ENCODE measurements at places on chromosomes 6 and 20.
A peak's percentile ranks its signal among the peaks of the same experiment; 100 is the strongest.

DNA sequence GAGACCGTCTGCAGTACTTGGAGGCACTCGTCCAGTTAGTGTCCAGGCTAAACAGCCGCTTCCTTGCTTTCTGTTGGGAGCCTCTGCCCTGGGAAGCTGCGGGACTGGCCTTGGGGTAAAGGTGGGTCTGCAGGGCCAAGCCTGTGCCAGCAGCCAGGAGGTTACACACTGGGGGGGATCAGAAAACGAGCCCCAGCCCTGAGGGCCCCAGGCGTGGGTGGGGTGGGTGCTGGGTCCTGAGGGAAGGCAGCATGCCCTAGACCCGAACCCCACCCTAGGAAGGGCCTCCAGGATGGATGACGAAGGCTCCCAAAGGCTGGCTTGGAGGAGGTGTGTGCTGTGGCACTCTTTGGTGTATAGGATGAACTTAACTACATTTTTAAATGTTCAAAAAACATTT lies 335.2 kb downstream of the ZFAND3 start:
- H3K36me3 ChIP-seq, result peaks cover 13% of the 10 kb centered on the region
- no peaks in the 10 kb centered on the region for H3K4me1 ChIP-seq
- DNase-seq, result no peak
- no peak overlapping the region for H3K4me3 ChIP-seq
- peak overlapping the region; percentile 12 for H3K27ac ChIP-seq

DNA sequence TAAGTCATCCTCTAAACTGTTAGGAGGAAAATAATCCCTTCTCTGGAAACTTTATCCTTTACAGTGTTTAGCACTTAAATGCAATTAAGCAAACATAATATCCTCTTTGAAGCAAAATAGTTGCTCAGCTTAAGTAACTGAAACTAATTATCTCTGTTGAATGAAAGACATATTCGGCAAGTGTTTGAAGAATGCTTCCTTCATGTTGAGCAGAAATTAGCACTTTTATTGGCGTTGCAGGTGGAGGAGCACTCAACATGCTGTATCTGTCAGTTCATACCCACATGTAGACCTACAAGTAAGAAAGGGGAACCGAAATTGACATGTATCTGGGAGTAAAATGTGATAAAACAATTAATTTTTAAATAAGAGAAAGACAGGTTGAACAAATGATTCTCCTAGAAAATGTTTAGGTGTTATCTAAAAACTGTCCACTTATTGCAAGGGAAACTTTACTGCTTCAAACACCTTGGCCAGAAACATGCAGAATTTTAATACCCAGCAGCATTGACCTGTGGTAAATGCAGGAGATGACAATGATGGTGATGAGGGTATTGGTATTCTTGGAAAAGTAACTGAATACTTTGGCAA lies 987.0 kb upstream of the MAP3K7 start:
- H3K27ac ChIP-seq, result no peak overlapping the region
- no peak for DNase-seq
- H3K4me3 ChIP-seq, result no peak overlapping the region
- no peaks in the 10 kb centered on the region for H3K27me3 ChIP-seq
- H3K4me1 ChIP-seq, result no peaks in the 10 kb centered on the region

DNA sequence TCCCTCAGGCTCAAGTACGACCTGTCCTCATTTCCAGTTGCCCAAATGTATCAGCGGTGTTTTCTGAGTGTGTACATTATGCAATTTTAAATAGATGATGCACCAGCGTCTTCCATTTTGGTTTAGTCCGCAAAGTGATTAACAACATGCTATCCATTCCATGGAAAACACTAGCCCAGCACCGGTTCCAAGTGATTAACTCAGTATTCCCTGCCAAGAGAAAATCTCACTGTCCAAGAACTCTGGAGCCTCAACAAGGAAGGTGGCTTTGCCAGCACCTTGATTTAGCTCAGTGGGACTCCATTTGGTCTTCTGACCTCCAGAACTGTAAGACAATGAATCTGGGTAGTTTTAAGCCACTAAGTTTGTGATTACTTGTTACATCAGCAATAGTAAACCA lies 107.2 kb downstream of the FOXC1 start:
- no peaks in the 10 kb centered on the region for H3K27me3 ChIP-seq
- no peak for DNase-seq
- H3K36me3 ChIP-seq, result no peaks in the 10 kb centered on the region
- no peak overlapping the region for H3K27ac ChIP-seq
- no peak overlapping the region for H3K4me3 ChIP-seq

GRCh38 chr20:35599776-35600120 lies 15.9 kb upstream of the SPAG4 start:
- H3K4me3 ChIP-seq, result no peak overlapping the region
- H3K27ac ChIP-seq, result no peak overlapping the region
- H3K4me1 ChIP-seq, result peaks cover 17% of the 10 kb centered on the region
- no peaks in the 10 kb centered on the region for H3K27me3 ChIP-seq
- H3K36me3 ChIP-seq, result no peaks in the 10 kb centered on the region

- H3K27ac ChIP-seq, result no peak overlapping the region
- no peaks in the 10 kb centered on the region for H3K4me1 ChIP-seq
- no peak for DNase-seq
- H3K27me3 ChIP-seq, result no peaks in the 10 kb centered on the region
These were observed 96.0 kb downstream of the INSM1 start for GRCh38 chr20:20463933-20464374.

DNA sequence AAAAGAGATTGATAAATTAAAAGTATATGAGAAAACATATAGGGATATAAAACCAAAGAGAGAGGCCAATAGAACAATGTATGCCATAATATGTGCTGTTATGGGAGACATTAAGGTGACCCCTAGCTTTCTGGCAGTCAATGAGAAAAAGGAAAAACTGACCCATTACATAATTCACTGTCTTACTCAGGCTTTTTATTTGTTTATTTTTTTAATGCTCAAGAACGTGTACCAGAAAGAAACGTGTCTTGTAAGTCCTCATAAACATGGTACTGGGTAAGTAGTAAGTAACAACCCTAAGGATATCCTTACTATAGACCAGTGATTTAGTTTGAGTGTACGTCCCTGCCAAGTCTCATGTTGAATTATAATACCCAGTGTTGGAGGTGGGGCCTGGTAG lies 160.8 kb upstream of the PHACTR1 start:
- H3K4me3 ChIP-seq, result no peak overlapping the region
- H3K27ac ChIP-seq, result no peak overlapping the region
- no peak for DNase-seq
- no peaks in the 10 kb centered on the region for H3K36me3 ChIP-seq

GRCh38 chr20:58755062-58755697 lies 62.6 kb downstream of the NPEPL1 start:
- no peaks in the 10 kb centered on the region for H3K27me3 ChIP-seq
- H3K4me1 ChIP-seq, result peaks cover 2% of the 10 kb centered on the region
- DNase-seq, result no peak
- no peaks in the 10 kb centered on the region for H3K36me3 ChIP-seq
- no peak overlapping the region for H3K27ac ChIP-seq
- no peak overlapping the region for H3K4me3 ChIP-seq

DNA sequence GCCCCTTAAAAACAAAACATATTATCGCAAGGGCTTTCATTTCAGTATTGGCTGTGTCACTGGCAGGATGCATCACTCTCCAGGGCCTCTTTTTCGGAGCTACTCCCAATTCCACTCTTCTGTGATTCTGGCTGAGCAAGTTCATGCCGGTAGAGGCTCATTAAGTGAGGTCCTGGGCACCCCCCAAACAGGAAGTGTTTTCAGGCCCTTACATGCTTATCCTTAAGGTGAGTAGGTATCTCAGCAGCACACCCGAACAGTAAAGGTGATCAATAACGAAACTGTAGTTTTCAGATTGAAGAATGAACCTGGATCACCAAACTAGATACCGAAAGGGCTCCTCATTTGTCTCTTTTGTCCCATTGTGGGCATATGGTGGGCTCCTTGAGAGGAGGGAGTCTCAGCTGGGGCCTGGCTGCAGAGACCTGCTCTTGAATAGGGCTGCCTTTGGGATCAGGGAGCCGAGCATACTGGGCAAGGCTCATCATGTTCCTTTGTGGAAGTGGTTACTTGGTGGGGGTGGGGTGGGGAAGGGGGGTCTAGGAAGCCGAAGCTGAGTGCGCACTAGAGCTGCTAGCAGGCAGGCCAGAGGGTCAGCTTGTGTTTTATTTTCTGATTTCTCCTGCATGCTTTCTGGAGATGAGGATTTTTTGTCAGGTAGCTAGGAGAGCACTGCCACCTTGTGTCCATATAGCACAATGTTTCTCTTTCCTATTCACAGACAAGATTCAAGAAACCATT lies 65.2 kb downstream of the CDS2 start:
- no peak for DNase-seq
- no peaks in the 10 kb centered on the region for H3K27me3 ChIP-seq
- H3K4me1 ChIP-seq, result peaks cover 36% of the 10 kb centered on the region
- H3K27ac ChIP-seq, result peak overlapping the region; percentile 38

DNA sequence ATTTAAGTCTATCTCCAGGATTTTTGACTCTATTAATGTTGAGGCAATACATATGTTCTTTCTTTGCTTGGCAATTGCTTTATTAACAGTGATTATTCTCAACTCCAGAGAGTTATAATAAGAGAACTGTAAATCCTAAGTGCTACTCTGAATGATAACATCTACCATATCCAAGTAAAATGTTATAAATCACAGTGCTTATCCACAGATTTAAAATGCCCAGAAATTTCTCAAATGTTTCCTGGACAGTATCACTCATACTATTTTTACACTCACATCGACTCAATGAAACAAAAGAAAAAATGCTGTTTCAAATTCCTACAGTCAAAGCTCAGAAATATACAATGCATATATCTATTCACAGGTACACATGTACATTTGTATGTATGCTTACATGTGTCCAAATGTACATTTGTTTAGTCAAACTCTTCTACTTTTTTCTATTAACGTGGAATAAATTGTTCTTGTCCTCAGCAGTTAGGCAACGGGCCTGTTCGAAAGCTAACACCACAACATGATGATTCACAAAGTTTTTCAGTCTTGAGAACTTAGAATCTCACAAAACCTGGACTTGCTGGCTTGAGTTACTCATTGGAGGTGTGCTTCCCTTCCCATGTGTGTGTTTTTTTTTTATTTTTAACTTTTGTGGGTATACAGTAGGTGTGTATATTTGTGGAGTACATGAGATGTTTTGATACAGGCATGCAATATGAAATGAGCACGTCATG lies 193.0 kb downstream of the GJA10 start:
- no peak overlapping the region for H3K27ac ChIP-seq
- no peaks in the 10 kb centered on the region for H3K36me3 ChIP-seq
- no peaks in the 10 kb centered on the region for H3K27me3 ChIP-seq
- no peak overlapping the region for H3K4me3 ChIP-seq

- no peaks in the 10 kb centered on the region for H3K4me1 ChIP-seq
- H3K4me3 ChIP-seq, result no peak overlapping the region
- no peak overlapping the region for H3K27ac ChIP-seq
- no peaks in the 10 kb centered on the region for H3K27me3 ChIP-seq
- H3K36me3 ChIP-seq, result peaks cover 7% of the 10 kb centered on the region
- no peak for DNase-seq
These were observed 125.4 kb upstream of the SAMD5 start for GRCh38 chr6:147382945-147383554.

- H3K27me3 ChIP-seq, result no peaks in the 10 kb centered on the region
- no peak overlapping the region for H3K4me3 ChIP-seq
- H3K27ac ChIP-seq, result no peak overlapping the region
- H3K4me1 ChIP-seq, result no peaks in the 10 kb centered on the region
- H3K36me3 ChIP-seq, result no peaks in the 10 kb centered on the region
- no peak for DNase-seq
These were observed 756.4 kb upstream of the MMS22L start for GRCh38 chr6:98039443-98039842.

GRCh38 chr6:113684382-113684901 lies 172.7 kb upstream of the MARCKS start:
- H3K4me3 ChIP-seq, result no peak overlapping the region
- no peaks in the 10 kb centered on the region for H3K4me1 ChIP-seq
- no peak for DNase-seq
- no peaks in the 10 kb centered on the region for H3K27me3 ChIP-seq
- H3K27ac ChIP-seq, result no peak overlapping the region

- no peaks in the 10 kb centered on the region for H3K27me3 ChIP-seq
- DNase-seq, result no peak
- H3K36me3 ChIP-seq, result no peaks in the 10 kb centered on the region
These were observed 418.6 kb upstream of the MAN1A1 start for GRCh38 chr6:119768201-119768600.

- no peaks in the 10 kb centered on the region for H3K36me3 ChIP-seq
- H3K27ac ChIP-seq, result no peak overlapping the region
- no peak overlapping the region for H3K4me3 ChIP-seq
- DNase-seq, result no peak
- no peaks in the 10 kb centered on the region for H3K27me3 ChIP-seq
These were observed 631.2 kb upstream of the MAN1A1 start for GRCh38 chr6:119980802-119981201.

DNA sequence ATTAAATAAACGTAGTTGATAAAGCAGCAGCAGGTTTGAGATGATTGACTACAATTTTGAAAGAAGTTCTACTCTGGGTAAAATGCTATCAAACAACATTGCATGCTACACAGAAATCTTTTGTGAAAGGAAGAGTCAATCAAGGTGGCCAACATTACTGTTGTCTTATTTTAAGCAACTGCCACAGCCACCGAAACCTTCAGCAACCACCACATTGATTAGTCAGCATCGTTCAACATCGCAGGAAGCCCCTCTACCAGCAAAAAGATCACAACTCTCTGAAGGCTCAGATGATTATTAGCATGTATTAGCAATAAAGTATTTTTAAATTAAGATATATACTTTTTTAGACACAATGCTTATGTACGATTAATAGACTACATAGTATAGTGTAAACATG lies 14.0 kb downstream of the PGBD1 start:
- H3K4me3 ChIP-seq, result no peak overlapping the region
- DNase-seq, result no peak
- no peaks in the 10 kb centered on the region for H3K27me3 ChIP-seq

GRCh38 chr20:56143759-56144158 lies 104.8 kb upstream of the MC3R start:
- H3K36me3 ChIP-seq, result no peaks in the 10 kb centered on the region
- H3K4me3 ChIP-seq, result no peak overlapping the region
- no peaks in the 10 kb centered on the region for H3K27me3 ChIP-seq

GRCh38 chr6:151101161-151101815 lies 138.5 kb upstream of the AKAP12 start:
- no peak overlapping the region for H3K4me3 ChIP-seq
- H3K27me3 ChIP-seq, result no peaks in the 10 kb centered on the region
- H3K4me1 ChIP-seq, result peaks cover 3% of the 10 kb centered on the region

- H3K27me3 ChIP-seq, result peaks cover 14% of the 10 kb centered on the region
- H3K36me3 ChIP-seq, result no peaks in the 10 kb centered on the region
- no peak for DNase-seq
- H3K4me1 ChIP-seq, result no peaks in the 10 kb centered on the region
- no peak overlapping the region for H3K4me3 ChIP-seq
- no peak overlapping the region for H3K27ac ChIP-seq
These were observed 25.5 kb upstream of the OLIG3 start for GRCh38 chr6:137519629-137520176.

GRCh38 chr6:36302227-36302976 lies 32.5 kb downstream of the PNPLA1 start:
- no peak overlapping the region for H3K27ac ChIP-seq
- H3K36me3 ChIP-seq, result no peaks in the 10 kb centered on the region
- H3K4me1 ChIP-seq, result no peaks in the 10 kb centered on the region
- peak; percentile 94 for DNase-seq
- no peaks in the 10 kb centered on the region for H3K27me3 ChIP-seq

All from liver (tissue), 10 donors.